T follicular helper cell (primary cell): ENCODE measurements at places on chromosomes 6 and 20.

DNA sequence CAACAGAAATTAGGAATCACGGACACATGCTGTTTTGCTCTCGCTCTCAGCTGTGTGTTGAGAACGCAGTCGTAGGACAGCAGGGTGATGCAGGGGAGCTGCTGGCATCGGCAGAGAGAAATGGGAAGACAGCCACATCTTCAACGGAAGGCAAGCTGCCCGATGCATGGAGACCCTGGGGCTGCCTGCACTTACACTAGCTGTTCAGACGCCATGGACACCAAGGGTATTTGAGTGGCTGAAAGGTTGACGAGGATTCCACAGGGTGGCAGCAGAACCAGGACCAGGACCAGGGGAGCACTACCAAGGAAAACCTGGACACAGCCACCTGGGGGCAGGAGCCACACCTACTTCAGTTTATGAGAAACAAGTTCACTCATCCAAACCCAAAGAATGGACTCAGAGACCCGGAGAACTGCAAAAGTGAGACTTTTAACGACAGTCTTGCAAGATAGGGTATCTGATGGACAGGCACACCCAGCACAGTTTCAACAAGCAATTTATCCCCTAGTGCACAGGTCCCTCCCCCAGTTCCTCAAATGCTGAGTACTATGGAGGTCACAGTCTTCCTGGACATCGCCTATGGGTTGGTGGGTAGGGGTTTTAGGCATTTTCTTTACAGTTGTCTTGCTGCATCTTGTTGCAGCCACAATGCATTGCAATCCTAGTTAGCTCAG, 56.3 kb upstream of the ENTPD6 start:
- no peak for DNase-seq

GRCh38 chr6:107124934-107125348, 9.6 kb upstream of the BEND3 start:
- no peak for DNase-seq

DNA sequence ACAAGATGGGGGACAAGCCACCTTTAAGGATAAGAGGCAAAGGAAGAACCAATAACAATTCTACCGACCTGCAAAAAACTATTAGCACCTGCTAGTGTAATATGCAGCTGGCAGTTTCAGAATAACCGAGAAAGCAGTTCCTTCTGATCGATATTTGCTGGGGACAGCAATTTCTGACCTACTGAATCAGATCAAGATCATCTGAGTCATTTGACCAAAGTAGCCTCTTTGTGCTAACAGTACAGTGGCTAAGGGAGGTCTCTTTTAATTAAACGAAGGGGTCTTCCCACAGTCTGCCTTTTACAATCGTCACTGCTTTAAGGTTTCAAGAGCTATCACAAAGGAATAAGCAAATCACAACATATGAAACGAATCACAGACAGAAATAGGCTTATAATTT, 318.9 kb downstream of the BTBD9 start:
- DNase-seq: no peak

- no peak for DNase-seq
These were observed 64.2 kb downstream of the SGK1 start for GRCh38 chr6:134253681-134254080.

DNA sequence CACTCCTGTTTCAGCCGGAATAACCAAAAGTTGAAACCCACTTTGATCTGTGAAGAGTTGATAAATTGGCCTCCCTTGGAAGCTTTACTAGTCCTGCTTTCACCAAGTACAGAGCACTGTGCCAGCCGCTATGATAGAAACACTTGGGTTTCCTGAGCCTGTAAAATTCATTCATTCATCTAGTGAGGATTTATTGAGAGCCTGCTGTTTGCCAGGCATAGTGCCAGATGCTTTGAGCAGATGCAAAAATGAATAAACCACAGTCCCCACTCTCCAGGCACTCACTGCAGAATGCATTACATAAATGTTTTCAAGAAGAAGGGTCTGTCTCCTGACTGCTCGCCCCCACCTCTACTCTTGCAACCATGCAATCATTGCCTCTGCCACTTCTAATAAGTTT, 25.3 kb upstream of the TMEM217 start:
- no peak for DNase-seq

DNA sequence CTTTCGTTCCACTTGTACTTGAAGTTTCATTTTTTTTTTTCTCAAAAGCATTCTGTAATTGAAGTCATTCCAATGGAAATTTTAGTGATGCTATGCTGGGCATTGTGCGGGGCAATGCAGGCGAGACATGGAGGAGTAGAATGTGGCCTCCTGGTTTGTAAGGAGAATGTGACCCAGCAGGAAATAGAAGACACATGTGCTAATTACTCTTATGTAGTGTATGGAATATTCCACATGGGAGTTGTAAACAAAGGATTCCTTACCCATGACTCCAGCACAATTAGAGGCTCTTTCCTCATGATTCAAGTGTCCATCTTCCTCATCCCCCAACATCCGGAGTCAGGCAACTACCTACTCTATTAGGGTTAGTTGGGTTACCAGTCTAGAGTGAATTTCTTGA, 14.9 kb upstream of the RFPL4B start:
- DNase-seq: no peak

GRCh38 chr6:84549917-84550316, 214.5 kb downstream of the TBX18 start:
- no peak for DNase-seq

DNA sequence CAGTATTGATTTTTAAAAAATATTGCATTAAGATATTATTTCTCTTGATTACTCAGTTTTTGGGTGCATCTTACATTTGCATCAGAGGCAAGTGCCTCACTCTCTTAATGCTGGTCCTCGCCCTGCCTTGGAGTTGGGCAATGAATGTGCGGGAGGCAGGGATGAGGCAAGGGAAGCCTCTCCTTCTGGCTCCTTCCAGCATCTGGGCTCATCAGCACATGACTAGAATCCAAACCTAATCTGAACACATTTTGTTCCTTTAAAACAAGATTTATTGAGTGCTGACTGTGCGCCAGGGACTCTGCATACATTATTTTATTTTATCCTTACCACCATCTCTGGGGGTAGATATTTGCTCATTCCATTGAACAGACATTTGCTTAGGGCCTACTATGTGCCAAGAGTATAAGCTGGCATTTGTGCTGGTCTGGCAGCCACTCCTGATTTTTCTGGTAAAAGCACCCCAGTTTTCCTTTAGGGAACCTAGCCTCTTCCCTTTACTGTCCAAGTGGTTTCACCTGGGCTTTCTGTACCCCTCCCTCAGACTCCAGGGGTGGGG, 71.9 kb upstream of the ZNFX1 start:
- no peak for DNase-seq

DNA sequence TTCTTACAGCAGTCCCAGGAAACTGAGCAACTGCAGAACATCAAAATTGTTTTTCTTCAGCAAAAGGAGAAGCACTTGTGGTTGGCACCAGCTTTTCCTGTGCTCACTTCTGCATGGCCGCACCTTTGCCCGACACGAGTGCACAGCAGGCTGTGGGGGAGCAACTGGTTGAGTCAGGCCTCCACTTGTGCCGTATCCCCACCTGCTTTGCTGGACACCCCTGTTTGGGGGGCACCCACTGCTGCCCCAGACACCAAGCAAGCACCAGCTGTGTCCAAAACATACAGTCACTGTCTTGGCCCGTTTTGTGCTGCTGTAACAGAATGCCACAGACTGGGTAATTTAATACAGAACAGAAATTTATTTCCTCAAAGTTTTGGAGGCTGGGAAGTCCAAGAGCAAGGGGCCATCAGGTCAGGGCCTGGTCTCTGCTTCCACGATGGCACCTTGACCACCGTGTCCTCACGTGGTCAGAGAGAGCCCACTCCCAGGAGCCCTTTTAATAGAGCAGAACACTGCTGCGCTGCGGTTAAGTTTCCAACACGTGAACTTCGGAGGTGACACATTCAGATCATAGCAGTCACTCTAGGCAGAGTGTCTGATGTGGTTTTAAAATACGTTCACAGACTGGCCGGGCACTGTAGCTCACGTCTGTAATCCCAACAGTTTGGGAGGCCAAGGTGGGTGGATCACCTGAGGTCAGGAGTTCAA, 8.7 kb upstream of the GMEB2 start:
- peak; percentile 67 for DNase-seq

- no peak for DNase-seq
These were observed 50.6 kb downstream of the TRAF3IP2 start for GRCh38 chr6:111555036-111555435.

DNA sequence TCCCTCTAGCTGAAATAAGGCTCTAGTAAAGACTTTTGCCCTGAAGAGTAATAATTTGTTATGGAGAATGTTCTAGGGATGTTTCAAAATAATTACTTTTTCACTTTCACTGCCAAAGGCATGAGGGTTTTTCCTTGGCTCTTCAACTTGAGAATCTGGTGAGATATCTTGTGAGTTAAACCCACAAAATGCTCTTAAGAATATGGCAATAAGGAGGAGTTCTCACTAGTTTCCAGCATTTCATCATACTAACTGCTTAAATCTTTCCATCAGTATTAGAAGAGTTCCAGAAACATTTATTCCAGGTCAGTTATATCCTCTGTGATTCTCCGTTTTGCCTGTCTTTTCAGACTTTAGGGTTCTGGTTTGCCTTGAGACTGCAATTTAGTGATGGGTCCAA, 785.6 kb upstream of the GJE1 start:
- no peak for DNase-seq

DNA sequence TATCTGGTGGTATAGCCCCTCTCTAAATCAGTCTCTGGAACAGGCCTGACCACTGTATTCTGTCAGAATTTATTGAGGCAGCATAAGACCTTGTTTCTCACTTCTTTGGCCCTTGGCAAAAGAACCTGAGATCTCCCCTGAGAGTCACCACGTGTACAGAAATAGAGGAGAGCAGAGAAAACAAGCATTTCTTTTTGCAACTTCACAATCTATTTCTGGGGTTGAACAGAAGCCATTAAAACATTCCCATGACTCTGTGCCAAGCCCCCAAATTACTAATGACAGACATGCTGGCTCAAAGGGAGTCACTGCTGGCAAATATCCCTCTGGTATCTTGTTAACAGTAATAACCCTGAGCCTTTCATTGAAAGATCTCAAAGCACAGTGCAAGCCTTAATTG, 395.3 kb downstream of the MAFB start:
- DNase-seq: no peak

- DNase-seq: no peak
These were observed 140.7 kb upstream of the ZFP64 start for GRCh38 chr20:52332230-52332629.

- no peak for DNase-seq
These were observed 104.8 kb upstream of the ZNF217 start for GRCh38 chr20:53698371-53698978.

GRCh38 chr6:79070206-79070825, 7.7 kb downstream of the PHIP start:
- DNase-seq: no peak

GRCh38 chr20:53215166-53215565, 243.0 kb downstream of the TSHZ2 start:
- no peak for DNase-seq

- no peak for DNase-seq
These were observed 94.9 kb downstream of the CEBPB start for GRCh38 chr20:50285376-50286173.

DNA sequence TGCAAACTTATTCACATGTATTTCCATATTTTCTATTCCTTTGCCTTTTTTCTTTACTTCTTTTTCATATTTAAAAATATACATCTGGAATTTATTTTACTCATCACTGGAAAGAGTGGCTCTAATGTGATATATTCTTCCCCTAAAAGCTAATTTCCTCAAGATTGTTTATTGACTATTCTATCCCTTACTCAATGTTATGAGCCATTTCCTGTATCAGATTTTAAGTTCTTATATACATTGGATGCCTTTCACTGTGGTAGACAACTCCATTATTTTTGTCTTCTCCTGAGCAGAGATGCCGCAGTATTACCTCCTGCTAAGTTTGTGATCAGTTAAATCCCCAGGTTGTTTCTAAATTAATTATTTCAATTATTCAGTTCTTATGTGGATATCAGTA, 418.4 kb upstream of the JAG1 start:
- DNase-seq: no peak

DNA sequence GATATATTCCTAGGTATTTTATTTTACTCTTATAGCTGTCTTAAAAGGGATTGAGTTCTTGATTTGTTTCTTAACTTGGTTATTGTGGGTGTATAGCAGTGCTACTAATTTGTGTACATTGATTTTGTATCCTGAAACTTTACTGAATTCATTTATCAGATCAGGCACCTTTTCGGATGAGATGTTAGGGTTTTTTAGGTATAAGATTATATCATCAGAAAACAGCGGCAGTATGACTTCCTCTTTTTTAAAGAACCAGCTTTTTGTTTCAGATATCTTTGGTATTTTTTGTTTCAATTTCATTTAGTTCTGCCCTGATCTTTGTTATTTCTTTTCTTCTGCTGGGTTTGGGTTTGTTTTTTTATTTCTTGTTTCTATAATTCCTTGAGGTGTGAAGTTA, 382.4 kb upstream of the ADGRB3 start:
- no peak for DNase-seq

GRCh38 chr6:513058-513457, 121.5 kb downstream of the IRF4 start:
- no peak for DNase-seq

DNA sequence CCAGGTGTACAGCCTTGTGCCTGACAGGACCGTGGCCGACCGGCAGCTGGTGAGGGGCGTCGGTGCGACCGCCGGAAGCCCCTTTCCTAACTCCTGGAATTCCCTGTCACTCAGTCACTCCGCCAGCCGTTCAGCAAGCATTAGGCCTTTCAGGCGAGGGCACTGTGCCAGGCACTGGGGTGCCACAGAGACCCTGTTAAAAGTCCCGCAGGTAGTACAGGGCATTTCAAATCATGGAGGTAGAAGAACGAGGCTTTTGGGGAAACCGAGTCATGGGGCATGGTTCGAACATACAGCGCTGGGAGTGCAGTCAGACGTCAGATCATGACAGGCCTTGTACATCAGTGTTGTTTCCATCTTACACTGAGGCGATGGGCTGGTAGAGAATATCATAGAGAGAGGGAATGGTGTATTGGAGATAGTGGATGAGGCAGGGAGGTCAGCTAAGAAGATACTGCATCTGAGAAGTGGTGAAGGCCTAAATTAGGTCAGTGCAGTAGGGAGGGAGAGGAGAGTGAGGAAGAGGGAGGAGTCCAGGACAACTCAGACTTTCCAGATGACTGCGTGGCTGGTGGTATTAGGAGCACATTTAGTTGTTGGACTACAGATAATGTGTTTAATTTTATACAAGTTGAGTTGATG, 892 bp upstream of the DXO start:
- DNase-seq: no peak

GRCh38 chr20:41131594-41132387, 5.6 kb upstream of the PLCG1 start:
- no peak for DNase-seq

DNA sequence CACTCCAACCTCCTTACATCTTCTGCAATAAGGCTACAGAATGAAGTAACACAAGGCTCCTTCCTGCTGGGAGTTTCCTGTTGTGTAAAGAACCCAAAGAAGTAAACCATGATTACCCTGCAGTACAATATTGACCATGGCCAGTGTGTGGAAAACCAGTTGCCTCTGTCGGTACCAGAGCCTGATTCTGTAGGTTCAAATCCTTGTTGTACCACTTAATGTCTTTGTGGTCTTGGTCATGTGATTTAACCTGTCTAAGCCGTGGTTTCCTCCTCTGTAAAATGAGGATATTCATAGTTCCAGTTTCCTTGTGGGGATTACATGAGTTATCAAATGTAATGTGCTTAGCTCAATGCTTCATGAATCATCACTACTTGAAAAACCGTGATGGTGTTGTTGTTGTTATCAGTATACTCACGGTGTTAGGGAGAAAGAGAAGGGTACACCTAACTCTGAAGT, 60.3 kb upstream of the PRELID3B start:
- DNase-seq: no peak

GRCh38 chr20:24911461-24911860, 37.6 kb upstream of the CST7 start:
- no peak for DNase-seq

GRCh38 chr6:1952740-1953360, 292.6 kb downstream of the GMDS start:
- no peak for DNase-seq

- no peak for DNase-seq
These were observed 5.3 kb downstream of the RNF144B start for GRCh38 chr6:18392346-18392877.
